ENCODE measurements at places on chromosomes 16 and 17.

DNA sequence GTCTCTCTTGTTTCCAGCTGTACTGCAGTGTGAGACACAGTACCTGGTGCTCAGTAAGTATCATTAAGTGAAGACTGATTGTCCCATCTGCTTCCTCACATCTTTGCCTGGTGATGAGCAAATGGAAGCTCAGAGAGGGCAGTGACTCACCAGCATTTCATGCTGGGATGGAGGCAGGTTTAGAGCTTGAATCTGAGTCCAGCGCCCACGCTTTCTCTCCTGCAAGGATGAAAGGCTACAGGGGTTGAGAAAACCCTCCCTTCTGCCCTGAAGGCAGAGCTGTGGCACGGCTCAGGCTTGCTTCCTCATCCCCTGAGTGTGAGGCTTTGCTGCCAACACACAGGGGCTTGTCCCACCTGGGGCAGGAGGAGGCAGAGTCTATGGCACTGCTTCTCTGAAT, 1.5 kb upstream of the RNF112 start:
- DNase-seq = no peak

- DNase-seq = no peak
These were observed 16.6 kb upstream of the PMFBP1 start for GRCh38 chr16:72188541-72188940.

DNA sequence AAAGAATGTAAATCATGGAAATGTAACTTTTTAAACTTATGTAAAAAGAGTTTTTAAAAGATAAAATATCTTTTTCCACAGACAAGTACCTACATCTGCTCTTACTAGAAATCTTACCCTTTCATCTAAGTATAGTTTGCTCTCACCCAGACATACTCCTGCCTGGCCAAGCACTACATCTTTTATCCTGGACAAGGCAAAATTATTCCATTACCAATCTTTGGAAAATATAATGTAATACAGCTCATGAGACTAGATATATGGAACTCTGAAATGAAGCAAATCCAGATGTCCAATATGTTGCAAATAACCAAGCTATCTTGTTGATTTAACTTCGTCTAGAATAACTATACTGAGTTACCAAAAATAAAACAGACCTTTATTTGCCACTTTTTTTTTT, 50.0 kb downstream of the VMP1 start:
- DNase-seq = no peak

GRCh38 chr16:63629272-63629671, 1492.6 kb downstream of the CDH11 start:
- no peak for DNase-seq

- DNase-seq = no peak
These were observed 19.0 kb downstream of the CBFA2T3 start for GRCh38 chr16:88957887-88958577.

GRCh38 chr17:35750526-35751395, 2.3 kb downstream of the GAS2L2 start:
- no peak for DNase-seq

- peak; percentile 22 for DNase-seq
These were observed 44.0 kb downstream of the ANKRD11 start for GRCh38 chr16:89446136-89446974.

GRCh38 chr17:67270416-67270815, 25.4 kb upstream of the HELZ start:
- no peak for DNase-seq

- DNase-seq = no peak
These were observed 15.2 kb downstream of the DRC3 start for GRCh38 chr17:17987901-17988300.

DNA sequence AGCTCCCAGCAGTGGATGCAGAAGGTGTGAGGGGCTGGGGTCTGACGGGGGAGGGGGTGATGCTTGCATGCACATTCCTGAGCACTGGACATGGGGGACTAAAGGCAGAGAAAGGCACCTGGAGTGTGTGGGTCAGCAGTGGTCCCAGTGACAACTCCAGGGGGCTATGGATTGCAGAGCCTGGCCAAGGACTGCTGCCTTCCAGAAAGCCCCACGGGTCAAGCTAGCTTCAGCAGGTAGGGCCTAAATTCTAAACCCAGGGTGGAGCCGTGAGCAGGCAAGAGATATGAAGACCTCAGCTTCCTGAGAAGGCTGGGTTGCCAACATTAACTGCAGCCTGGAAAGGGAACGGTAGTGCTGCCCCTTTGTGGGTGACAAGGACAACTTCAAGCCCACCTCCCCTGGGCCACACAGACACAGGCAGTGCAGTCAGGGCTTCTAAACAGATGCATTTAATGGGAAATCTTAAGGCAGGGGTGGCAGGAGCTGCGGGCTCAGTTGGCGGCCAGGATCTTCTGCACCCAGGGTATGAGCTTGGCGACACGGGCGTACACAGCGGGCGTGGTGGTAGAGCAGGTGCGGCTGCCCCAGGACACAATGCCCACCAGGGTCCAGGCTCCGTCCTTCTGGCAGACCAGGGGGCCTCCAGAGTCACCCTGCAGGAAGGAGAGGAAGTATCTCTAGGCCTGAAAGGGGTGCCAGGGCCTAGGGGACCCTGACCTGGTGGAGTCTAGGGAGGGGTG, 3.1 kb downstream of the CTRB2 start:
- DNase-seq = no peak

GRCh38 chr16:1940273-1941161, 2.5 kb downstream of the MSRB1 start:
- no peak for DNase-seq

GRCh38 chr17:57662644-57663308, 82.3 kb downstream of the CCDC182 start:
- DNase-seq = no peak

DNA sequence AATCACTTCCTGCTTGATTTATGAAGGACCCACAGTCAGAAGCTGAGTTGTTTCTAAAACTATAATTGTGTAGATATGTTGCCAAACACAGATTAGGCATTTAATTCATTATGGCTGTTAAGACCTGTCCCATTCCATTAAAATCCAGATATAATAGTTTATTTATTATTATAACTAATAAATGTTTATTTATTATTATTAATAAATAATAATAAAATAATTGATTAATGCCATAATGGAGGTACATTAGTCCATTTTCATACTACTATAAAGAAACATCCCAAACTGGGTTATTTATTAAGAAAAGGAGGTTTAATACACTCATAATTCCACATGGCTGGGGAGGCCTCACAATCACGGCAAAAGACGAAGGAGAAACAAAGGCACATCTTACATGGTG, 1240.9 kb downstream of the CDH11 start:
- DNase-seq = no peak

DNA sequence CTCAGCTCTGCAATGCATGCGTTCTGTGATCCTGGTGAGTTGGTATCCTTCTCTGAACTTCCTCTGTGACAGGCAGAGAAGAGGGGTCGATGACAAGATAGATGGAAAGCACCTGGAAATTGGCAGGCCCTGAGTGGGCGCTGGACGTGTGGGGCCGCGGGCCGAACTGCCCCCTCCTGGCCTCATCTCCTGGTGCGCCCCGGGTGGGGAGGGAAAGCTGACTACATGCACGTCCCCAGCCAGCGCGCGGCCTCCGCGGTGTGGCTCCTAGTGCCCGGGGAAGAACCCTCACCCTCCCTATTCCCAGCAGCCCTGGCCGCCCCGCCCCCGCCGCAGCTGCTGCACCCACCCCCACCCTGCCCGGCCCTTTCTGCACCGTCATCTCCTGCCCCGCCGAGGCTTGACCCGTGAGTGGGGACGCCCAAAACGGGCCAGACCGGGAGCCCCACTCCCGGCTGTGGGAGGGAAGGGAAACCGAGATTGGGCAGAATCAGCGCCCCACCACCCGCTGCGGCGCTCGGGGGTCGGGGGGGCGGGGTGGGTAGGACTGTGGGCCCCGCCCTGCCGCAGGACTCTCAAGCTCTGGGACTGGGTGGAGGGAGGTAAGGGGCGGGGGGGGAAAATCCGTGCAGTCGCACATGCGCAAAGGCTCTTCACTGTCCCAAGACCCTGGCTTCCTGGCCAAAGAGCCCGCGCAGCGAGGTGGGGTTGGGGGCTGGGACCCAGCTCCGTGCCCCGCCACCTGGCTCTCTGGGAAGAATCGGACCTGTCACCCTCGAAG, at the start of gene NOL3:
Gene NOL3, plus strand, starts transcription at position 371 of the 781 bp plus-strand sequence.
- DNase-seq = peak; percentile 46

GRCh38 chr16:87325423-87325858, 8.2 kb upstream of the C16orf95 start:
- DNase-seq = no peak

DNA sequence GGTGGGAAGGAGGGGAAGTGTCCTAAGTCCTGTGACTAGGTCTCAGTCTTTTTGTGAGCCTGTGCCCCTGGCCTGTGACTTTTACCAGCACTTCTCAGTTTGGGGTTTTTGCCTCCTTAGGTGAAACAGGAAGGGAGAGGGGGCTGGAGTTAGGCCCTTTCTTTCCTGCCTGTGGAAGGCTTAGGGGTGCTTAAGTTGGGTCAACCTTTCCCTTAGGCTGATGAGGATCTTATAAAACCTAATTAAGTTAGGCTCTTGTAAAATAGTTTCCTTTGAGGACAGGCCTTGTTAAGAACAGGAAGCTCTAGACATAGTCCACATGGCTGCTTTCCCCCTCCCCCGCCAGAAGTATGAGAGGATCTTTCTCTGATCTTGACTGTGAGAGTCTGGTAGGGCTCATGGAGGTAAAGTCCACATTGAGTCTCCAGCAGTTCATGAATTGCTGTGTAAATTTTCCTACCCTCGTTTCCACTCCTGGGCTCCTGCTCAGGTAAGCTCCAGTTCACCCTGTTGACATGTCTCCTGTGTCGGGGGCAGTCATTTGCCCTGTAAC, 17.0 kb upstream of the DNASE1 start:
- no peak for DNase-seq

GRCh38 chr17:2420176-2420575, 19.3 kb upstream of the MNT start:
- no peak for DNase-seq

- DNase-seq = no peak
These were observed 701 bp downstream of the PIPOX start for GRCh38 chr17:29043539-29044145.

DNA sequence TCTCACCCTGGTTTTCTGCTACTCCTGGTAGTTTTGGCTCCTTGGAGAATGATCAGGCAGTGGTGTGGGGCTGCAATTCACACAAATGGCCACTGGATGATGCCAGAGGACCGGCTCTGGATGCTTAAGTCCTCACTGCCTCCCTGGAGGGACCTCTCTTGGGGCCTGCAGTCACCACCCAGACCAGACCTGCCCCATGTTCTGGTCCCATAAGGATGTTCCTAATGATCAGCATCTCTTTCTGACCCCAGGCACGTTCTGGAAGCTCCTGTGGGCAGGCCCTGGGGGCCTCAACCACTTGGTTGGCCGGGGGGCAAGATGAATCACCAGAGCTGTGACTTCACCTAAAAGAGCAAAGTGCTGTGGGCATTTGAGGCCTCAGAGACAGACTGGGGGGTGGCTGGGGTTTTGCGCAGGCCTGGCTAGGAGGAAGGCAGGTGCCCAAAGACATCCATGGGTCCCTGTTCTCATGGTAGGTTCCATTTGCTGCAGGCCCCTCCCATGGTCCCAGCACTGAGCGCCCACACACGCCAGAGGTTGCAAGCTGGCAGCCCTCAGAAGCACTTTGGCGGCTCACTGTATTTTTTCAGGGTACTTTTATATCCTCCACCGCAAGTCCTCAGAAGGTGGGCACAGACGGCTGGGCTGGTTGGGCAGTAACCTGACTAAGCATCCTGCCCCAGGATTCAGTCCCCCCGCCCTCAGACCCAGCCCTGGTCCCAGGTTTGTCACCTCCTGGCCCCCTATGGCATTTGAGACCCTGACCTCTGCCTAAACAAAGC, 53.2 kb downstream of the NT5M start:
- peak; percentile 61 for DNase-seq

DNA sequence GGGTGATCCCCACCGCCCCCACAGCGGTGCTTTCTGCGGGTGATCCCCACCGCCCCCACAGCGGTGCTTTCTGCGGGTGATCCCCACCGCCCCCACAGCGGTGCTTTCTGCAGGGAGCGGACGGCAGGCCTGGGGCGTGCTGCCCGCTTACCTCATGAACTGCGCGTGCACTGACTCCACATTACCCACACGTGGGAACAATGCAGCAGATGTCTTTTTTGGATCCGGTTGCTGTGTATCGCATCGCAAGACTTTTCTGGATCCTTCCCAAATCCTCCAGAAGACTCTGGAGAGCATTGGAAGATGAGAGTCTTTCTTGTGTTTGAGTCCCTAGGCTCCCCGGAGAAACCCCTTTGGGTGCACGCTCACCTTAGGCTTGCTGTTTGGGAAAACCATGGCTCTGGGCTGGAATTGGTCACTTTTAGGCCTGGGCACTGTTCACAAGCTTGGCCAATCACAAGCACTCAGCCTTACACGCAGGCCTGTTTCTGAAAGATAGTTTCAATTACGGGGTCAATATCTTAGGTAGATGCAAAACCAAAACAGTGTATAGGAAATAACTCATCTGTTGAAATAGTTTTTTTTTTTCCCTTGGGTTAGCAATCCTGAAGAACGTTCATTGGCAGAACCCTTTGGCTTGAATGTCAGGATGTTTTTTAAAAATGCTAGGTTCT, 201.8 kb downstream of the RPTOR start:
- DNase-seq = no peak

DNA sequence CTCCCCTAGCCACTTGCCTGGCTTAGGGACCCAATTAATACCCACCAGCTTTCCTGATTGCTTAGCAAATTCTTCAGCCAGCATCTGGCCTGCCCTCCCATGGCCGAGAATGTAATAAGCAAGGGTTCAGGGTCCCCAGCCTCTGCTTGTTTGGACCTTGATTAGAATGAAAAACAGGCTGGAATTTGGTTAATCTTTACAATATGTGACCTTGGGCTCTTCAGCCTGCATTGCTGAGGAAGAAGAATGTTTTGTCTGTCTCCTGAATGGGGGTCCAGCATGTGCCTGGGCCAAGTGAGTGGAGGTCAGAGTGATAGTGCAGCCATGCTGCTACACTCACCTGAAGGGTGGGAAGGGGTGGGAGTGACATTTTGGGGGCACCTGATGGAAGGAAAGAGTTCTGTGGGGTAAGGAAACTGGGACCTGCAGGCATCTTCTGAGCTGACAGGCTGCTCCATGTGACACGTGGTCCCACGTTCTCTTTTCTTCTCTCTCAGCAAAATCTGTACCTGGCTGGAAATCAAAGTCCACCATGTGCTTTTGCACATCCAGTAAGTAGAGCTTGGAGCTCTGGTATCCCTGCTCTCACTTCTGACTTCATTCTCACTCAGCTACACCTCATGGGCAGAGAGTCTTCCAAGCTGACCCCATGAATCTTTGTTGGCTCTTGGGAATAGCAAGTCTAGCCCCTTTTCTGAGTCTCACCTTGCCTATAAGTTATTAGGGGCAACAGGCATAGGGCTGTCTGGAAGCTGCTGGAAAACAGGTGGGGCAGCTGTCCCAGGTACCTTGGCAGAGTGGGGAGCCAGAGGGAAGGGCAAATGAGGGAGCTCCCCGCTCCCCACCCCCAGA, 5.3 kb downstream of the TMEM106A start:
- no peak for DNase-seq

DNA sequence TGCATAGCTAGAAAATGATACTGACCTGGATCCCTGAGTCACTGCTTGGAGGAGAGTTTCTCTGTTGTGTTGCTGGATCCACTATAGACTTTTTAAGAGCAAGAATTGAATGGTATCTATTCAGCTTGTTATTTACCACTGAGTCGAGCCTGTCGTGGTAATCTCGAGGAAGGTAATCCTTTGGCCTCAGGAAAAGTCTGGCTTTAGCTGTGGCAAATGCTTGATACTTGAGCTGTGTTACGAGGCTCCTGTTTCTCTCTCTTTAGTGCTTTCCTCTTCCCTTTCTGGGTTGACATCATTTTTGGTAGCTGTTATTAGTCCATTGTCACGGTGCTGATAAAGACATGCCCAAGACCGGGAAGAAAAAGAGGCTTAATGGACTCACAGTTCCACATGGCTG, 314.3 kb downstream of the SNX29 start:
- no peak for DNase-seq

Measured in CD8-positive, alpha-beta memory T cell (primary cell).